Epithelial cell of umbilical artery (primary cell): ENCODE measurements at places on chromosomes 2 and 18. TPM values are rescaled to one million over a fixed set of nuclear protein-coding genes. Genes with fewer than 3 reads are reported as not detected.

SEPTIN10 gene
- total RNA-seq = 81.2 and 93.5 TPM in 2 replicates

CMPK2 gene
- 9.7 and 57.6 TPM in 2 replicates for total RNA-seq

TMEM182 gene
- total RNA-seq = under 0.01 and 0.61 TPM in 2 replicates

CFC1 gene
- total RNA-seq = not detected in 2 replicates

TBR1 gene
- under 0.01 and 0.30 TPM in 2 replicates for total RNA-seq

UNC80 gene
- not detected in 2 replicates for total RNA-seq

CREG2 gene
- 0.76 and 0.97 TPM in 2 replicates for total RNA-seq

FBLN7 gene
- total RNA-seq = 1.8 and 1.9 TPM in 2 replicates

DHRS9 gene
- total RNA-seq = 0.65 and 4.0 TPM in 2 replicates

SULT1C4 gene
- 12.9 and 27.0 TPM in 2 replicates for total RNA-seq

CACNB4 gene
- total RNA-seq = under 0.01 and 0.15 TPM in 2 replicates

KDSR gene
- 18.8 and 22.3 TPM in 2 replicates for total RNA-seq

TWIST2 gene
- 0.65 and 0.91 TPM in 2 replicates for total RNA-seq

ARHGEF4 gene
- total RNA-seq = not detected in 2 replicates

OSBPL6 gene
- 0.97 and 1.7 TPM in 2 replicates for total RNA-seq

REG3G gene
- total RNA-seq = not detected in 2 replicates

EHD3 gene
- 7.9 and 9.4 TPM in 2 replicates for total RNA-seq

CABYR gene
- 1.3 and 2.9 TPM in 2 replicates for total RNA-seq

RELCH gene
- total RNA-seq = 14.6 and 24.9 TPM in 2 replicates

SUMO1 gene
- 149 and 208 TPM in 2 replicates for total RNA-seq

PLB1 gene
- 0.30 and 0.65 TPM in 2 replicates for total RNA-seq

ATP6V1C2 gene
- under 0.01 TPM in 1 of 2 replicates, not detected in the other for total RNA-seq

RGPD3 gene
- 0.30 and 0.32 TPM in 2 replicates for total RNA-seq
